ENCODE measurements at places on chromosomes 7 and 10.

DNA sequence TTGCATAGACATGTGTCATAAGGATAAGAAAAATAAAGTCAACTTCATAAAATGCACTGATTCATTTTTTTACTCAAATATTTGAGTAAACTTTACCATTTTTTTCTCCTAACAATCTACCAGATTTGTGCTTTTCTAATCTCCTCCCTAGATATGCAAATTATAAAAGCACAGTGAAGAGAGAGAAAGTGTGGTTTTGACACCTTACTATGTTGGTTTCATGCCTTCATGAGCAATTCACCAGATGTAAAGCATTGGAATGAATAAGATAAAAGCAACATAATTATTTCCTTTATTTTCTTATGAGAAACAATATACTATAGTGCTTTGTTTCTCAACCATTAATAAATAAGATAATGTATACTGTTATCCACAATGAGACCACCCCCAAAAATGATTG, 432.5 kb upstream of the PCDH15 start:
- DNase-seq: no peak

DNA sequence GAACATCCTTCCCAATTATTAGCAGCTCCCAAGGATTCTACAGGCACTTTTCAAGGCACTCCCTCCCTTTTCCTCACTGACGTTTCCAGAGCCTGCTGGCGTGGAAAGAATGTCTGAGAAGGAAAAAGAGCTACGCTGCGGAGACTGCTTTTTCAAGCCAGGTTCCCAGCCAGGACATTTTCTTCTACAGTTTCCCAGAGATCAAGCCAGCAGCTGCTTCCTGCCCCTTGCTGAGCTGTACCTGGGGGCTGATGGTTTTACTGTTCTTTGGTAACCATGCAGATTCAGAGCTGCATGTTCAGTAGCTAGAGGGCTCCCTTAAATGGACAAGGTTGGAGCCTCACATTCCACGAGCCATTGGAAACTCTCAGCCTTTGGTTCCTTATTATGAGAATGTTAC, 133.4 kb downstream of the EVX1 start:
- DNase-seq: peak; percentile 69

DNA sequence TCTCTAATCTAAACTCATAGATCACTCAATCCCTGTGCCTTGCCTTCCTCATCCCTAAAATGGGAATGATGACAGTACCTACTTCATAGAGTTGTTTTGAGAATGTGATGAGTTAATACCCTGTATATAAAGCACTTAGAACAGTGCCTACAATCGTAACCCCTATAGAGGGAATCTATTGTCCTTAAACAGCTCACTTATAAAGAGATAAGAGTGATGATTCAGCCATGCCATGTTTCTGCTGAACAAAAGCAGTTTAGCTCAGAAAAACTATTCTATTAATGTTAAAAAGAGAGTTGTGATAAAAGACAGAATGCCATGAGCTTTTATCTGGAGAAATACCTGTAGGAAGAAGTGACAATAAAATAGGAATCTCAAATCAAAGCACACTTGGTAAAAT, 63.6 kb downstream of the CUBN start:
- DNase-seq: no peak

GRCh38 chr7:151301471-151302462, 39.8 kb upstream of the NUB1 start:
- no peak for DNase-seq
